ENCODE measurements at places on chromosomes 12 and 14. TPM values are rescaled to one million over a fixed set of nuclear protein-coding genes. Genes with fewer than 3 reads are reported as not detected.

ATL1 gene
- polyA plus RNA-seq = 4.0 TPM

LRRC43 gene
- 7.9 TPM for polyA plus RNA-seq

SCARB1 gene
- polyA plus RNA-seq = 12.3 TPM

RTL1 gene
- polyA plus RNA-seq = not detected

LMO3 gene
- 4.6 TPM for polyA plus RNA-seq

DNA sequence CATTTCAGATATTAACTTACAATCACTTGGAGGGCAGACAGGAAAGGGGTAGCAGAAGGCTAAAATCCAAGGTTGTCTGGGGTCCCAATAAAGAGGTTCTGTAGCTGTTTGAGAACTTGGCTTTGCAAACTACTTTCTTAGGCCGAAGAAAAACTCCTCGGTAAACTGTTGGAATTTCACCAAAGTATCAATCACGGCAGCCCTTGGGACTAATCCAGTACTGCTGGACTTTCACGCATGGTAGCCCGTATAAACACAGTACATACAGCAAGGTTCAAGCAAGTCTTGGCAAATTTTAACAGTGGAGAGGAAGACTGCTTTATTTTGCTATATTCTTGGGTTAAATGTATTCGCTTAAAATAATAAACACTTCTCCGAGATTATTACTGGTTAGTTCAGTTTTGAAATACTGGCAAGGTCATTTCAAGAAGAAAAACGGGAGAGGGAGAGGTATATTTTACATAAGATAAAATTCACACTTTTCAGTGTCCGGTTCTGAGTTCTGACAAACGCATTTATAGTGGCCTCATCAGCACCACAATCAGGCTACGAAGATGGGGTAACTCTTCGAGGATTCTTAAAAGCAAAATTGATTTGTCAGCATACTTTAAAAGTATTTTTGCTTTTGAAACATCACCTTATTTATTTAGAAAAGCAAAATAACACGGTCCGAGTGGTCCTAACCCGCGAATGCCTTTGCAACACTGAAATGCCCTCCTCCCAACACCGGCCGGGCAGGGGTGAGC, 1.3 kb downstream of the SETD3 start:
- DNase-seq = no peak

- DNase-seq = no peak
Measured at GRCh38 chr12:43015090-43015737, 425.7 kb upstream of the PRICKLE1 start.

GRCh38 chr14:106038263-106038662, 511.9 kb downstream of the TMEM121 start:
- DNase-seq = no peak

- DNase-seq = no peak
Measured at GRCh38 chr14:75793806-75794205, 132.8 kb downstream of the TTLL5 start.

SRRM4 gene
- polyA plus RNA-seq = 0.17 TPM

MARCHF9 gene
- 38.4 TPM for polyA plus RNA-seq

DNA sequence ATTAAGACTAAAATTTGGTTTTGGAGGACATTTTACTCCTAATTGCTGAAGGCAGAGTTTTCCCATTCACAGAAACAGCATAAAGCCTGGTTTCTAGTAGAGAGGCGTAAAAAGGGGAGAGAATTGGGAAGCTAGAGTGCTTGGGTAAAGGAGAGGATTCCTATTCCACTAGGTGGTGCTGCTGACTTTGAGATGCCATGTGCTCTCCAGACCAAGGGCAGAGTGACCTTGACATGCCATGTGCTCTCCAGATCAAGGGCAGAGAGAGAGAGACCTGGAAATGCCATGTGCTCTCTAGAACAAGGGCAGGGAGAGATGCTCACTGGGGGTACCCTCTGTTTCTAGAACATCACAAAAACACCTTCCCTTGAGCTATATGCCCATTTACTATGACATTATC, 176.2 kb upstream of the PDZRN4 start:
- DNase-seq = no peak

DNA sequence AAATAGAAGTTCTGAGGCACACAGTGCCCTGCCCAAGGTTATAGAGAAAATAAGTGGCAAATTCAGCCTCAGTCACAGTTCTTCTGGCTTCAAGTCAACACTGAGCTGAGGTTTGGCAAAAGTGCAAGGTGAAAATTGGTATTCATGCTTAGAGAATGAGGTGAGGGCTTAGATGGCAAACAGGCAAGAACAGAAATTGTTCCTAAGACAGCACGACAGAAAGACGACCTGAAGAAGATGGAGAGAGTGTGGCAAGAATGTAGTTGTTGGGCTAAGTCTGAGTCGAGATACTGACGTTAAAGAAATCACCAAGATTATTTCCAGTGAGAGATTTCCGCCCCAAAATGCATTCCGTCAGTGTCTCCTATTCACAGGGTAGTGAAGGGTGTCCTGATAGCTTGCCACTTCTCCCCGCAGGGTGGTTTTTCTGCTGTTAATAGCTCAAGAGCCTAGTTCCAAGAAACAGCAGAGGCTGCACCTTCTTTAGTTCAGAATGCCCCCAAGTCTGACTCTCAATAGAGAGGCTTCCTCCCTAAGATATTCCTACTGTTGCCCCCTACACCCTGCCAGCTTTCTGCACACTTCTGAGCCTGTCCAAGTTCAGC, 260.8 kb upstream of the AMIGO2 start:
- DNase-seq = no peak

MYH6 gene
- 0.13 TPM for polyA plus RNA-seq

- no peak for DNase-seq
Measured at GRCh38 chr12:26704214-26704613, 128.8 kb downstream of the ITPR2 start.

LRRK2 gene
- polyA plus RNA-seq = 8.6 TPM

DNA sequence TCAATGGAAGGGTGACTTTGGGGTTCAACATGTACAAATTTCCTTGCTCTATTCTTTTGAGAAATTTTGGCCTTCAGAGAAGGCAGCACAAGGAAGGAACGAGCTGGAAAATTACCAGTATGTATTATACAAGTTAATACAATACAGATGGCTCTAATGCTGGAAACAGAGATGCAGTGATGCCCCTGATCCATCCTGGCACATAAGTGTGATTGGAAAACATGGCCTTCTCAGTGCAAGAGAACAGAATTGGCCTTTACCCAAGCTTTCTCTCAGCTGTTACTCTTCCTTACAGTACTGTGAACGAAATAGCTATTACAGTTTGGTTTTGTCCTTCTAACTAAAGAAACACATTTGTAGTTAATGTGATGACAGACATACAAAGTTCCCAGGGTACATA, 102.5 kb upstream of the GPHB5 start:
- DNase-seq = no peak

- DNase-seq = no peak
Measured at GRCh38 chr14:33943096-33943883, 7.6 kb downstream of the EGLN3 start.

DNA sequence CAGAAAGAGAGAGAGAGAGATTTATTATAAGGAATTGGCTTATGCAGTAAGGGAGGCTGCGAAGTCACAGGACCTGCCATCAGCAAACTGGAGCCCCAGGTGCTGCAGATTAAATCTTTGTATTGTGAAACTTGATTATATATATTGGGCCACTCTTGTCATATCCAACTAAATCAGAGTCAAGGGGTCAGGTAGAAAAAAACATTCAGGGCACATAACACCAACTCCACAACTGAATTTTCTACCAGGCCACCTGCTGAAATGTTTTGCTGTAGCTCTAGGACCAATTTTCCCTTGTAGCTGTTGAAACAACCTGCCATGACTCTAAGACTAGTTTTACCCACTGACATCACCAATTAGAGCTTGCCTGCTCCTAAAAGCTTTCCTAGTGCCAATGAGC, 1240.8 kb downstream of the SLC16A7 start:
- DNase-seq = no peak

- peak; percentile 58 for DNase-seq
Measured at GRCh38 chr12:128823216-128823915, 392 bp downstream of the SLC15A4 start.

ASIC1 gene
- polyA plus RNA-seq = 0.99 TPM

TSPAN19 gene
- 1.3 TPM for polyA plus RNA-seq

GRCh38 chr14:81454572-81455218, 54.6 kb upstream of the STON2 start:
- DNase-seq = no peak

GRCh38 chr12:108357834-108358579, 18.9 kb upstream of the CMKLR1 start:
- no peak for DNase-seq

CLEC4C gene
- polyA plus RNA-seq = not detected

DNA sequence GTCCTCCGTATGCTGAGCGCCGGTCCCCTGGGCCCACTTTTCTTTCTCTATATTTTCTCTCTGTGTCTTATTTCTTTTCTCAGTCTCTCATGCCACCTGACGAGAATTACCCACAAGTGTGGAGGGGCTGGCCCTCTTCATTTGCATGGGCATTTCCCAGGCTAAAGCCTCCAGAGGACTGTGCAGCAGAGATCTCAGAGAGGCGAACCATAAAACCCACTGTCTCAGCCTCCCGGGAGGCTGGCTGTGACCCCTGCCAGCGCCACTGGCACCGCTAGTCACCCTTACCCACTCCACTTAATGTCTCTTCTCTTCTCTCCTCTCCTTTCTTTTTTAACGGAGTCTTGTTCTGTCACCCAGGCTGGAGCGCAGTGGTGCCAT, 7.1 kb upstream of the SERPINA9 start:
- DNase-seq = no peak

VWF gene
- polyA plus RNA-seq = 9.6 TPM

GRCh38 chr12:5789469-5789968, 155.5 kb downstream of the ANO2 start:
- no peak for DNase-seq

DAO gene
- polyA plus RNA-seq = 50.4 TPM

DNA sequence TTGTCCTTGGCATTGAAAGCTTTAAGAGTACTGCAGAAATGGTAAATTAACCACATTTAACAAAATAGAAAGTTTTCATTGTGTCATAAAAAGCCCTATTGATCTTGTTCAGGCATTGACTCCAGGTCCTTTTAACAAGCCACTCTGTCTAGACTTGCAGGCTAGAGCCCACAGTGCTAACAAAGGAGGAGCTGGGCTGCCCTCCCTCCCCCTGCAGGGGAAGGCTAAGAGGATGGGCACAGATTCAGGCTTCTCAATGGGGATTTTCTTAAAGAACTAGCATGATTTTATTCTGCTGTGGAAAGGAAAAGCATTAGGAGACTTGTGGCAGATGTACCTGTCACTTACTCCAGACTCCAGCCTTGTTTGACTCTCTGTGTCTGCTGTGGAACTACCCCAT, 463.6 kb downstream of the NRXN3 start:
- no peak for DNase-seq

DNA sequence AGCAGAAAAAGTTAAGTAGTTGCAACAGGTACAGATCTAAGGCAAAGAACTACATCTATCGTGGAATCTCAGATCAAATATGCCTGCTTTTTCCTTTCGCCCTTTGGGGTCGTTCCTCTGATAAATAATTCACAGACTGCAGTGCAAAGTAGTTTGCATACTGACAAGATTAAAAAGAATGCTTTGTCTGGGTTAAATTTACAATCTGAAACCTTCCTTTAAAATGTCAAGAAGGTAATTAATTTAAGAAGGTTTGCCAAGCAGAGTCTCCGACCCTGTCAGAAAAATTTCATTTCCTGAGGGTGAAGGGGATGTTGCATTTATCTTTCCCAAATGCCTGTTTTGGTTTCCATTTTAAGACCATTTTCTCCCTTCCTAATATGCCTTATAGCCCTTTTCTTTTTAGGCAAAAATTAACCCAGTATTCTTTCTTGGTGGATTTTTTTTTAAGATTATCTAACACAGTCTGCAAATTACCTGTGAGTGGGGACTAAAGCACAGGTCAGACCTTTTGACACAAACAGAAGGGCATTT, 406.9 kb downstream of the LRIG3 start:
- peak; percentile 7 for DNase-seq

DNA sequence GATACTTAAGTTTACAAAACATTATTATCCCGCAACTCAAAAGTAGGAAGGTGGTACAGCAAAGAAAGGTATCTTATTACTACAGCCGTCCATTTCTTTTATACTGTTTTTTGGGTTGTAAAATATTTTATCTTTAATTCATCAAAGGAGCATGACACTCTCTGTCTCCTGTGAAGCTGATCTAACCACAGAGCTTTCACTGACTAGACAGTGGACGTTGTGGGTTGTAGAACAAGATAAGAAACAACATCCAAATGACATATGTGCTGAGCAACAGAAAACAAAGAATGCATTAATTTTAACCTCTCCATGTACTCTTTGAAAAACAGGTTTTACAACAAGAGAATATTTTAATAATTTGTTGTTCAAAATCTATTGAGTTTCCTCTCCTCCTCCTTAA, 195.9 kb upstream of the FBXO33 start:
- DNase-seq = no peak

- DNase-seq = no peak
Measured at GRCh38 chr14:77918448-77918847, 118.5 kb downstream of the ADCK1 start.

- DNase-seq = peak; percentile 98
Measured at GRCh38 chr12:106955377-106956047, at the start of gene TMEM263. TSS of gene TMEM263 (plus strand) at chr12:106955907. CDS start at chr12:106967117, 11,210 bp downstream.

DNA sequence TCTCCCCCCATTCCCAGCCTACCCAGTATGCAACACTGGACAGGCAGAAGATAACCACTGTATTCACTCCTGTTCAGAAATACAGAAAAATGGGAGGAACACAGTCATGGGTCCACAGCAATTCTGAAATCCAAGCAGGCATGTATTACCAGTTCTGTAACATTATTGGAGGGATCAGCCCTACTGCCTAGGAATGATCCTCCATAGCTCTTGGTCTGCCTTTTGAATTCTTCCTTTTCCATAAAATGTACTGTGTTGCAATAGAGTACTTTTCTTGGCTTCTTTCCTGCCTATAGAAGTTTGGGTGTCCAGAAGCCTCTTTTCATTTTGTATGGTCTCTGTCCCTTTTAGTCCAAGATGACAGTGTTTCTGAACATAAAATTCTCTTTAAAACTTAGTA, 46.5 kb downstream of the SPATS2 start:
- no peak for DNase-seq

GRCh38 chr14:29601616-29602015, 326.0 kb downstream of the PRKD1 start:
- no peak for DNase-seq

- DNase-seq = no peak
Measured at GRCh38 chr12:93080452-93080851, 151.4 kb upstream of the EEA1 start.

GRCh38 chr14:50040401-50040775, 76.0 kb downstream of the VCPKMT start:
- DNase-seq = peak; percentile 29

DNA sequence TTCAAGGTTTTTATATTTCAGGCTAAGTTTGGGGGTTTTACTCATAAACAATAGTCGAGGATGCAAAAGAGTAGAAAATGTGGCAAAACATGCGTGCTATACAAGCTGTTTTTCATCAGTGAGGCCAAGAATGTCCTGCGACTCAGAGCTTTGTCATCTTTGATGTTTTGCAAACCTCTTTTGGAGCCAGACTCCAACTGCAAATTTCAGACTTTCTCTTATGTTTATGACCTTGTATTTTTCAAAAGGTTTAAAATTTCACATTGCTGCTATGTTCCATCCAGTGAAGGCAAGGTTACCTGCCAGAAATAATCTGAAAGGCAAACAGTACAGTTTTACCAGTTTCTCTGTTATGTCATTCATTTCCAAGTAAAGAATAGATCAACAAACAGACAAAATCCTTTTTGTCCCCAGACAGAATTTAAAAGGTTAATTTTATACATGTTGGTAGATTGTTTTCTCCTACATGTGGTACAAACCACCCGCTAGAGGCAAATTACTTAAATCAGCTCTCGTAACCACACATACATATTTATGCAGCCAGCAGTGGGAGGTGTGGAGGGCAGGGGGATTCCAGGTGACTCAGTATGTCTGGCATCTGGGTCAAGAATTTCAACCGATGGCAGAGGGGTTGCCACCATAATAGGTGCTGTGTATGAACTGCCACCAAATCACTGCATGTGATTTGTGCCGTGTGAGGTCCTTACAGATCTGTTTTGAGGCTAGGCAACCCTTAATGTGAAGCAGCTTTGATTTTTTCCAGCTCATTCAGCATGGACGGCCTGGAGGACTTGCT, 119.8 kb upstream of the CPM start:
- DNase-seq = peak; percentile 62
